ENCODE measurements at places on chromosomes 11 and 22.

GRCh38 chr11:118625036-118625690 lies 17.7 kb downstream of the PHLDB1 start:
- DNase-seq: no peak

DNA sequence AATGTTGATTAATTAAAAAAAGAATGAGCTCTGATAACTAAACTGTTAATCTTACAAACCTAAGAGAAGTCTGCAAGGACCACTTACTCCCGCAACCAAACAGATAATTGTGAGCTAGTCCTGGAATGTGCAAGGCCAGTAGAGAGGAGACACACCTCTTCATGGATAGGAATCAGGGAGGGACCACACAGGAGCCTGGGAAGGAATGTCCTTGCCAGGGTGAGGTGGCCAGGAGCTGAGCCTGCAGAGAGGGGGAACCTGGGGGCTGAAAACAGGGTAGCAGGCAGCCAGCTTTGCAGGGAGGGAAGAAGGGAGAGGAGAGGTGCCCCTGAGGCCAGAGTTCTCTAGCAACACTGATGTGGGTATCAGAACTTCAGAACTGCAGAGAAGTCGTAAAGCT lies 9.4 kb upstream of the NLRP10 start:
- DNase-seq: no peak

DNA sequence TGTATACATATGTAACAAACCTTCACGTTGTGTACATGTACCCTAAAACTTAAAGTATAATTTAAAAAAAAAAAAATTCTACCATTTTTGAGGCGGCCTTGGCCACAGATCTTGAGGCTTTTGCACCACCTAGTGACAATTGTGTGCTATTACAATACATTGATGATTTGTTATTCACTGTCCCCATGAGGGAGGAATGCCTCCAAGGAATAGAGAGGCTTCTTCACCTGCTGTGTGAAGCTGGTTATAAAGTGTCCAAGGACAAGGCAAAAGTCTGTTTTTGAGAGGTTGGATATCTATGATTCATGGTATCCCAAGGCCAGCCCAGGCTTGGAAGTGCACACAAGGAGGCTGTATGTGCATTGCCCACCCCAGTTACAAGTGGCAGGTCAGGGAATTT lies 30.7 kb downstream of the SLC22A25 start:
- DNase-seq: no peak

GRCh38 chr11:120707098-120707497 lies 195.6 kb downstream of the GRIK4 start:
- DNase-seq: no peak

DNA sequence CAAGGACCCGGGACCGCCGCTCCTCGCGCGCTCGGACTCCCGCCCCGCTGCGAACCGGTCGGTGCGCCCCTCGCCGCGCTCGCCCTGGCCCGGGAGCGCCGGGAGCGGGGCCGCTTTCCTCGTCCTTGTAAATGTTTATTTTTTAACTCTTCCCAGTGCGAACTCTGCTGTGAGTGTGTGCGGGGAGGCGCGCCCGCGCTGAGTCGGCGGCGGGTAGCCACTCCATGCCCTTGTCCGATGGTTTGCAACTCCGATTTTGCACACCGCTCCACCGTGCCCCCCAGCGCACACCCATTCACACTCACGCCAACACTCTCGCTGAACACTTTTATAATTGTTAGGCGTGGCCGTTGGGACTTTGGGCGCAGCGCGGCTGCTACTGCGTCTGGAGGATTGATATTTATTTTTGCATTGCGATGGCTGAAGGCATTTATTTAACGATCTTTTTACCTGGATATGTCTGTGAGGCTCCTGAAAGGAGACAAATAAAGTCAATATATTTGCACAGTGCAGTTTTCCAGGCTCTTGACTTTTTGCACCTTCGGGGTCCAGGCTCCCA lies 1.0 kb downstream of the C11orf96 start:
- DNase-seq: no peak

- no peak for DNase-seq
Observed at GRCh38 chr22:25795478-25795877, 53.5 kb downstream of the MYO18B start.

DNA sequence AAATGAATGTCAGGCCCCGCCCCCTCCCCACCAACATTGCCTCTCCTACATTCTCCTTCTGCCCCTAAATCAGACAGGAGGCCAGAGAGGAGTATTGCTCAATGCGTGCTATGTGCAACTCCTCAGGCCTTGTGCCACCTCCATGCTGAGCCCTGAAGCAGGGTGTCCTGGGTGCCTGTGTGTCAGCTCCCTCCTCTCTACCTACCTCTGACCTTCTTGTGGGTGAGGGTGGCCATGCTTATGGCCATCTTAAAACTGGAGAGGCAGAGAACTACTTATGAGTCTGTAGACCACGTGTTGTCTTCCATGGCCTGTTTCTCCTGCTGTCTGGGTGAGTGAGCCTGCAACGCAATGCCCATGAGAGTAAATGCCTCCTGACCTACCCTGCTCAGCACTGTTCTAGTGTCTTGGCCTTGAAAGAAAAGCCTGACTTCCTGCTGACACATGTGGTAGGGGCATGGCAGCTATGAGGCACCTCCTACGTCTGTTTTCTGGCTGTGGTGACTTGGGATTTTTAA lies 10.5 kb downstream of the MCAM start:
- no peak for DNase-seq

DNA sequence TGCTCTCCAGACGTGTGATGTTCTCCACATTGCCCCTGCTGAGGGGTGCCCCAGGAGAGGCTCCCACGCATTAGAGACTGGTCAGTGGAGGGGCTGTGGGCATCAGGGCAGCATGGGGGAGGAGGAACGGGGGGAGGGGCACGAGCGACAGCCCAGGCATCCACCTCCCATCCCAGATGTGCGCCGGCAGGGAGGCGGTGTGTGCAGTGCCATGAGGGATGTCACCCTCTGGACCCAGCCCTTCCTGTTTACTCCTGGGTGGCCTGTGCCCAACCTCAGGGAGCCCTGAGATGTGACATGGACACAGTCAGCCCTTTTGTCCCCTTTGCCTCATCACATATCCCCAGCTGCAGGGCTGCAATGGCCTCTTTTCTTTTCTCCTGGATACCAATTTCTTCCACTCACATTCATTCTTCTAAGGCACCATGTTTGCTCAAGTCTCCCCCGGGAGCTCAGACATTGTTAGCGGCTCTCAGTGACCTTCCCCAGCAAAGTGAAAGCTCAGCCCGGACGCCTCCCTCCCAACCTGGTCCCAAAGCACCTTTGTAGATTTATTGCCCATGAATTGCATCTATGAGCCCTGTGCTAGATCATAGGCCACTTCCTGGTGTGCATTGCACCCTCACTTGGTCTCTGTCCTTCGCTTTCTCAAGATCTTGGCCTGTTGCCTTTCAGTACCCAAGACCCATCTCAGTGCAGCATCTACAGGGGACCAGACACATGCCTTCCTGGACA lies 150.6 kb downstream of the CEP164 start:
- no peak for DNase-seq

DNA sequence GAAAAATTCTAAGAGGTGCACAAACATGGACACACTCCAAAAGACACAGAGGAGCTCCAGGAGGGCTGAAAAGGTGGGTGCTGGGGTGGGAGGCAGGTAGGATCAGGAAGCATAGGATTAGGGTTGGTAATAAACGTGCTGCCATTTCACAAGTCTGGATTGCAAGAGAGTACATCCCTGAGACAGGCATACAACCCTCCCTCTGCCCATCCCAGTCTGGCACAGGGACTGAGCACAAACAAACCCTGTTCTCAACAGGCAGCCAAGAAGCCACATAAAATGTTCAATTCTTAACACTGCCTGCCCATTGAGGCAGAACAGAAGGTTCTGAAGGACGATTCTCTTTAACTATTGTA lies 18.5 kb downstream of the SLC35F2 start:
- DNase-seq: no peak

DNA sequence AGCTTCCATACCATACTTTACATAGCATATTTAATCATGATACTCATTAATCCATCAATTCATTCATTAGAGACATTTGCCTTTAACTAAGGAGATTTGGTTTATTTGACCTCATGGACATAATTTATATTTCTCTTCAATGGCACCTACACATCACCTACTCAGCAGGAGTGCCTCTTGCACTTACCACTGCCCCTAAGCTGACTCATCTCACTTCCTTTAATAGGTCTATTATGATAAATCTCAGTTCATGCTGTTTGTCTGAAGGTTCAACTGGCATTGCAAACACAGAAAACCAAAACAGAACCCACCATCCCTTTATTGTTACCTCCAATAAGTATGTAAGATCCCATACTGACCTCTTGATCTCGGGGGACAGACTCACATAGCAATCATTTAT lies 186.7 kb downstream of the LUZP2 start:
- no peak for DNase-seq

DNA sequence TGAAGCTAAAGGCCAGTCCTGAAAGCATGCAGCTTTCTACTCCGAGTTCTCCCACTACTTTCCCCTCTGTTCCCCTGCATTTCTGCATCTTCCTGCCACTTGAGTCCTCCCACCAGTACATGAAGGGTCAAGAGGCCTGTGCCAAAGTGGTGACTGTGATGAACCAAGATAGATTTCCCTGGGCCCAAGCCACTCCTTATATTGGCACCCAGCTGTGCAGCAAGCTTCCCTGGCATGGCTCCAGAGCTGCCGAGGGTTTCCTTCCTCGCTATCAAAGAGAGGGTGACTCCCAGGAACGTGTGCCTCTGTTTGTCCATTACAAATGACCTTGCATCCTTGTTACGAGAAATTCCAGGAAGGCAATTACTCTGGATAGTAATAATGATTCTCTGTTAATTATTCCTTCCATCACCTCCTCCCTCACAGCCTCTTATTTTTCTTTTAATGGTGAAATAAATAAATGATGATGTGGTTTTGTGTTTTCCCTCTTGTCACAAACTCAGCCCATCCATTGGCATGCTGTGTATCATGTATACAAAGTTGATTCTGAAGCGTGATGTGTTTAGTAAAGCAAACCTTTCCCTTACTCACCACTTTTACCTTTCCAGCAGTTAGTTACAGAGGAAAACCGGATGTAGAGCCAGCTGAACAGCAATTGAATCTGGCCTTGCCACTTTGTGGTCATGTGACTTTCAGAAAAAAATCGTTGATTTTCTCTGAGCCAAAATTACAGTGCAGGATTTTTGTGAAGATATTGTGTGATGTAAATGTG lies 8.3 kb downstream of the SRSF8 start:
- DNase-seq: no peak

DNA sequence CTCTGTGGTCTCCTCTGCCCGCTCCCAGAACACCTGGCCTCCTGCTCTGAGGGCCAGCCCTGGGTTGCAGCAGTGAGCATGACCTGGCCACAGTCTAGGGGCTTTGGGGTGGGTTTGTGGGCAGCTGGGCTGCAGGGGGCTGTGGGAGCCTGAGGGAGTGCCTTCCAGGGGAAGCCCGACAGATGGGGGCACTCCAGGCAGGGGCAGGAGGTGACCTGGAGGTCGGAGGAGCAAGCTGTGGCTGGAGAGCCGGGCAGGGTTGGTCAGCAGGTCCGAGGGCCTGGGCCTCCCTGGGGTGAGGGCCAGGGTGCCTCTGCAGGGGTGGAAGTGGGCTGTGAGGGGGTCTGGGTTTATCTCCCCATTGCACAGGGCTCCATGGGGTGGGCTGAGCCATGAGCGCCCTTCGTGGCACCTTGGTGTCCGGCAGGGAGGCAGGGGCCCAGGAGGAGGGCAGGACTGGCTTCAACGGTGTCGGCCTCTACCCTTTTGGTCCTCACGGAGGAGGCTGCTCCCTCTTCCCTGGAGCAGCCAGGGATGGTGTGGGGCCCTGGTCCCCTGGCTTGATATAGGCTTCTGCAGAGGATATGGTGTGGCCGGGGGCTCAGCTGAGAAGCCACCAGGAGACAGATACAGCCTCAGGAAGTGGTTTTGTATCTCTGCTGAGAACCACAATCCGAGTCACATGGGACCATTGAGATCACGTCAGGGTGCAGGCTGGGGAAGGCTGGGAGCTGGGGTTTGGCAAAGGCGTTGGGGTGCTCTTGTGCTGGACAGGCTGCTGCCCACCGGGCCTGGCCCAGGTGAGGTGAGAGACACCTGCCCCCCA lies 22.3 kb downstream of the KCNQ1 start:
- peak; percentile 11 for DNase-seq

DNA sequence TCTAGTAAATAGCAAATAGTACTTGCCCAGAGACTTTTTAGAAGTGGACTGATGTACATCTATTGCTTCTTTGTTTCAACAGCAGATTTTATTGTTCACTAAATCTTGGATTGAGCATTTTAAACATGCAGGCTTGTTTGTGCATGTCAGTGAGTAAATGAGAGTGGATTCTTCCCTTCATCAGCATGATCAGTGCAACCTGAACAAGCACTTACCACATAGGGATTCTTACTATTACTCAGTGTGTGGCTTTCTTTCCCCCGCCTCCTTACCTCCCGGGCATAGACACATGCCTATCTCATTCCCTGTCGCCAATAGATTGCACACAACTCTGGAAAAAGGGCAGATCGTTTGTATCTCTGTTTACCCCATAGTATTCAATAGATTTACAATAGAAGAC lies 197.5 kb downstream of the C11orf87 start:
- no peak for DNase-seq

- DNase-seq: no peak
Observed at GRCh38 chr22:43887391-43887790, 4.4 kb downstream of the PNPLA5 start.

GRCh38 chr22:48371391-48371790 lies 1456.3 kb downstream of the BRD1 start:
- no peak for DNase-seq

GRCh38 chr11:90178751-90179150 lies 44.1 kb downstream of the CHORDC1 start:
- no peak for DNase-seq

GRCh38 chr11:45994371-45995341 lies 72.2 kb downstream of the LARGE2 start:
- no peak for DNase-seq

DNA sequence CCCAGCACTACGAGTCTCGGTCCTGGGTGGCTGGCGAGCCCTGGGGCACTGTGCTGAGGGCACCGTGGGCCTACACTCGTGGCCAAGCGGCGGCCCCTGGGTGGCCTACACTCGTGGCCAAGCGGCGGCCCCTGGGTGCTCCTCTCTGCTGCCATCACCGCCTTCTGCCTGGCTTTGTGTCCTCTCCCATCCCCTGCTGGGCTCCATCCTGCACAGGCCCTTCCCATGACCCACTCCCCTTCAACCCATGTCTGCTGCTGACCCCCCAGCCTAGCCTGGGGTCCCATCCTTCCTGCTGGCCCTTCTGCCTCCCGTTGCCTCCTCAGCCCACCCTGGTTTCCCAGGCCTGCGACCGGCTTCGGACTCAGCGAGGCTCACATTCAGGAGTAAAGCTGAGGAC lies 87.4 kb upstream of the CLDN5 start:
- DNase-seq: no peak

GRCh38 chr11:134050541-134051383 lies 18.1 kb upstream of the JAM3 start:
- peak; percentile 70 for DNase-seq

GRCh38 chr22:48396785-48397530 lies 1430.7 kb downstream of the BRD1 start:
- DNase-seq: no peak

- no peak for DNase-seq
Observed at GRCh38 chr11:78314762-78315161, 102.9 kb downstream of the GAB2 start.

DNA sequence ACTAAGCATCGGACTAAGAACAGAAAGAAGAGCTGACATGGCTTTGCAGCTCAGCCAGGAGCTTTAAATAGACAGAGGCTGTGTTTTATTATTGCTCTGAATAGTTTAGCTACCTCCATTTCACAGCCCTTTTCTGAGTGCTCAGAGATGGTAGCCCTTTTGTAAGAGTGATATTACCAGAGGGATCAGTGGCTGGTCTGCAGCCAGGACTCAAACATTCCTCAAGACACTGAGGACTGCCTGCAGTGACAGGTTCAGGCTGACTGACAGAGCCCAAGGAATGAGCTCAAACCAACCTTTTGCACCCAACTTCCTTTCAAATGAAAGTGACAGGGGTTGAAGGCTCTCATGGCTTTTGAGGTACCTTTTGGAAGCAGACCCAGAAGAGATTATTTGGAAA lies 189.0 kb downstream of the DDX10 start:
- DNase-seq: no peak

All from KG1 (cell line).